ENCODE measurements at places on chromosomes 2 and 18.

DNA sequence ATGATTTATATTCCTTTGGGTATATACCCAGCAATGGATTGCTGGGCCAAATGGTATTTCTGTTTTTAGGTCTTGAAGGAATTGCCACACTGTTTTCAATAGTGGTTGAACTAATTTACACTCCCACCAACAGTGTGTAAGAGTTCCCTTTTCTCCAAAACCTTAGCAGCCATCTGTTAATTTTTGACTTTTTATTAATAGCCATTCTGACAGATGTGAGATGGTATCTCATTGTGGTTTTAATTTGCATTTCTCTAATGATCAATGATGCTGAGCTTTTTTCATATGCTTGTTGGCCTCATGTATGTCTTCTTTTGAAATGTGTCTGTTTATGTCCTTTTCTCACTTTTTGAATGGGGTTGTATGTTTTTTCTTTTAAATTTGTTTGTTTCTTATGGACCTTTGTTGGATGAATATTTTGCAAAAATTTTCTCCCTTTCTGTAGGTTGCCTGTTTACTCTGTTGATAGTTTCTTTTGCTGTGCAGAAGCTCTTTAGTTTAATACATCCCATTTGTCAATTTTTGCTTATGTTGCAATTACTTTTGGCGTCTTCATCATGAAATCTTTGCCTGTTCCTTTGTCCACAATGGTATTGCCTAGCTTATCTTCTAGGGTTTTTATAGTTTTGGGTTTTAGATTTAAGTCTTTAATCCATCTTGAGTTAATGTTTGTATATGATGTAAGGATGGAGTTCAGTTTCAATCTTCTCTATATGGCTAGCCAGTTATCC lies 119.7 kb upstream of the XIRP2 start:
- no peak for DNase-seq

DNA sequence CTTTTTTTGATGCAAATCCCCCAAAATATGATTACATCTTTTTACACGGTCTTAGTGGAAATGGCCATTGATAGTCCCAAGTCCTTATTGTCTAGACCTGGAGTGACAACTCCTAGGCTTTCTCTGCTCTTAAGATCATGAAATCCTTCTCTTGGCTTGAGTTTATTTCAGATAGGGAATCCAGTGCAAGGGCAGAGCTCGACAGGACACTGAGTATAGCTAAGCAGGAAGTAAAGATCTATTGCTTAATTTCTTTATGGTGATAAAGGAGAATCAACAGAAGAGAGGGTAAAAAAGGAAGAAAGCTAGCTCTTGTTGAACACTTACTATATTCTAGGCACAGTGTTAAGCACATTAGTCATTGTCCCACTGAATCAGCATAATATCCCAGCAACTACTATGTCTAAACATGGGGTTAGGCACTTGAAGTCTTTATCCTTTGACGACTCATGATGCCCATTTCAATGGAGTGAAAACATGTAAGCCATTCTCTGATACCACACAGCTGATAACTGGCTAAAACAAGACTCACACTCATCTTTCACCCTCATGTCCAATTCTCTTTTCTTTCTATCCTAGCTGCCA lies 74.1 kb upstream of the LRATD1 start:
- DNase-seq: no peak

DNA sequence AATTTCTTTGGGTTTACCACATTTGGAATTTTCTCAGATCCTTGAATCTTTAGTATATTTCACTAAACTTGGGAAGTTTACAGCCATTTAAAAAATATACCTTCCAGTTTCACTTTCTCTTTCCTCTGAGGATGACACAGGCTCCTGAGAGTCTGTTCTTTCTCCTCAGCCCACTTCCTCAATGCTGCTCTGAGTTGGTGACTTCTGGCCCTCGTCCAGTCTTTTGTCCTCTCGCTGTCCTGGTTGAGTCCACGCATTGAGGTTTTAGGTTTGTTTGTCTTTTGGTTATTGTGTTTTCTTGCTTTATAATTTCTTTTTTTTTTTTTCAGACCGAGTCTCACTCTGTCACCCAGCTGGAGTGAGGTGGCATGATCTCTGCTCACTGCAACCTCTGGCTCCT lies 40.7 kb upstream of the GALR1 start:
- peak; percentile 53 for DNase-seq

GRCh38 chr2:151470556-151470955 lies 60.9 kb downstream of the RIF1 start:
- no peak for DNase-seq

DNA sequence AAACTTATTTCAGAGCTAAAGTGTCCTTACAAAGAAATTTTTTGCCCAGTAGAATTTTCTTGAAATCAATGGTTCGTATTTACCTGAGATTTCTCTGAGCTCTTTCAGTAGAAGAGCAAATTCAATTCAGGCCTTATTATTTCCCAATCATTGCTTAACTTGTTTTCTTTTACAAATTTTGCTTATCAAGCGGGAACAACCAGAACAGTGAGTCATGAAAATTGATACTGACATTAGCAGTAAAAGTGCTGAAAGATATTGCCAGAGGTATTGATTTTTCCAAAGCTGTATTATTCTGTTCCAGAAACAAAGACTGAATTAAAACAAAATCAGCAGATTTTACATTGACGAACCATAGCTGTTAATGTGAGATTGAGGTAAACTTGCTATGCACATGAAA lies 10.1 kb upstream of the RIOK3 start:
- DNase-seq: no peak

DNA sequence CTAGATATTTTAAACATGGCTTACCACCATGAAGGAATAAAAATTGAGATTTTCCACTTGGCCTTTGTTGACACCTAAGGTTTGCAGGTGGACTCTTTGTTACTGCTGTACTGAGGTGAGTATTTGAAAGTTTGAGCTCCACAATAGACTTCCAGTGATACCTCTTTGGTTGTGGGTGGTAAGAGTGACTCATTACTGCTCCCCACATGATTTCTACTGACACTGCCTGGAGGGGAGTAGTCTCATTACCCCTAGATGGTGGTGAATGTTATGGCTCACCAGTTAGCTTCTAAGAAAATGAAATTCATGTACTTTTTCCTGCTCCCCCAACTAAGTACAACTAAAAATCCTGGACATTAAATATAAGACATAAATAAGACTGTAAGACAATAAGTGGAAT lies 1183.1 kb upstream of the TMEFF2 start:
- DNase-seq: no peak

GRCh38 chr2:73701968-73702665 lies 35.0 kb downstream of the TPRKB start:
- no peak for DNase-seq

- no peak for DNase-seq
Measured at GRCh38 chr2:104845946-104846785, 7.7 kb upstream of the POU3F3 start.

DNA sequence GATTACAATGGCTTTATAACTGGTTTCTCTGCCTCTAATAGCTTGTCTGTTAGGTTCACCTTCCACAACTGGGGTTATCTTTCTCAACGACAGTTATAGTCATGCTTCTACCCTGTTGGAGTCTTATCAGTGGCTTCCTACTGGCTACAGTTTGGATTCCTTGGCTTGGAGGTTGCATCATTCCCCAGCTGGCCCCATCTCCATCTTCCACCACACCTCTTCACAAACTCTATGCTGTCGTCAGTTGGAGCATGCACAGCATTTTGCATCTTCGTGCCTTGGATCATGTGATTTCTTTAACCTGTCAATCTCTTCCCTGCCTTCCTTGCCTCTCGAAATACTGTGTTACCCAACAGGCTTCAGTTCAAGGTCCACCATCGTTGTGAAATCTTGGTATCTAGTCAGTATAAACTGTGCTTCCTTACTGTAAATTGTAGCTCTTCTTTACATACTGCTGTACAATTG lies 316.3 kb upstream of the CXCR4 start:
- no peak for DNase-seq

- DNase-seq: no peak
Measured at GRCh38 chr2:105114551-105114950, 76.7 kb downstream of the MRPS9 start.

DNA sequence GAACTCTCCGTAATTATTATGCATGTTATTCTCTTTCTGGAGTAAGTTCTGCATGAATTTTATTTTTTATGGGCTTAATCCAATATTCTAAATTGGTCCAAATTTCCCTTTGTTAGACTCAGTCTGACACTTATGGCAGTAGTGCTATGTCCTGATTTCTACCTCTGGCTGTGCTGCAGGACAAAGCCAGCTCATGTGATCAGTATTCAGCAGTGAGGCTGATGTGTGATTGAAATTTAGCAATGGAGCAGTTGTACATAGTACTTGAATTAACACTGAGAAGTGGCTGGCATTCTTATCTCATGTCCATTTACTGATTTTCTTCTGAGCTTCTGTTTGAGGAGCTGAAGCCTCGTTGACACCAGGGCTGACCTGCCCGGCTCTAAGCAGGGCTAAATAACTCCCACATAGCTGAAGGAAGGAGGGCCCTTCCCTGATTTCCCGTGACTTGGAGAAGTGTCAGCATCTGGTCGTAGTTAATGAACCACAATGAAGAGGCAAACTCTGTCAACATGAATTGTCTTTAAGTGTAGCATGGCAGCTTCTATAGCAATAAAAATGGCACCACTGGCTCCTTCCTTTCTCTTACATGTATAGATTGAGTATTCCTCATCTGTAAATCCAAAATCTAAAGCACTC lies 159.0 kb upstream of the RASGRP3 start:
- DNase-seq: no peak

GRCh38 chr2:235219048-235219447 lies 267.2 kb downstream of the SH3BP4 start:
- no peak for DNase-seq

DNA sequence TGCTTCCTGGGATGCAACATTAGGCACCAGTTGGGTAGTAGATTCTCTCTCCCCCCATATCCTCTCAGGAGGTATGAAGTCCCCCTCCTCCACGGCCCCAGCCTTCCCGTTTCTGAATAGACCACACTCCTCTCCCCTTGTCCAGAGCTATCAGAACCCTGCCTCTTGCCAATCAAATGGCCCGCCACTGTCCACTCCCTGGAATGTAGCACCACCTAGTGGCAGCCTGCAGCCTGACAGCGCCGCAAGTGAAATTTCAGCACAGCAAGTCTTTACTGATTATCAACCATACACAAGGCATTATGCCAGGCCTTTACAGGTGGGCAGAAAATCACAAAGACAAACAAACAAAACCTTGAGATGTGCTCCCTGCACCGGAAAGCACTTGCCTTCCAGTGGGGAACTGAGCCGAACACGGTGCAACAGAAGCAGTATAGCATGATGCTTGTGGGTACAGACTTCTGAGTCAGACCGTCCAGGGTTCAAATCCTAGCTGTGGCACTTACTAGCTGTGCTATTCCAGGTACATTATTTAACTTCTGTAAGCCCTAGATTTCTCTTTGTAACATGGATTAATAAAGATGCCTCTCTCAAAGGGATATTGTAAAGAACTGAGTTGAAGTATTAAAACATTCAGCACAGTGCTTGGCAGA lies 174.0 kb downstream of the SMAD2 start:
- DNase-seq: no peak

- DNase-seq: no peak
Measured at GRCh38 chr2:155748131-155748530, 584.4 kb downstream of the NR4A2 start.

- no peak for DNase-seq
Measured at GRCh38 chr18:3211236-3211992, 8.4 kb downstream of the MYOM1 start.

- DNase-seq: no peak
Measured at GRCh38 chr2:174493549-174494331, 6.9 kb upstream of the GPR155 start.

GRCh38 chr2:120856421-120856862 lies 120.8 kb downstream of the GLI2 start:
- DNase-seq: no peak

DNA sequence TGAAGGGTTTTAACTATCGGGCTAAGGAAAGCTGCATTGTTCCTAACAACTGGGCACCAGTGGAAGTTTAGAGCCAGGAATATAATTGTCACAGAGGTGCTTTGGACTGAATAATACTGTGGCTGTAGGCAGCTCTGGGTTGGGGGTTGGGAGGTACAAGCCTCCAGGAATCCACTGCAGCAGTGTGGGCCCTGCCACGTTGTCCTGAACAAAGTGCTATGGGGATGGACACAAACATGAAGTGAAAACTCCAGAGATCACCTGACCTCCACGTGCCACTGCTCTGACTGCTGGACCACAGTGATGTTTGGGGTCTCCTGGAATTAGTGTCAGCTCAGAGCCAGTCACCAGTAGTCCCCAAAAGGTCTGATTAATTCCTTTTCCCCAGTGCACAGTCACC lies 110.9 kb downstream of the BCL2 start:
- no peak for DNase-seq

- DNase-seq: no peak
Measured at GRCh38 chr2:72011791-72012190, 135.9 kb downstream of the CYP26B1 start.

DNA sequence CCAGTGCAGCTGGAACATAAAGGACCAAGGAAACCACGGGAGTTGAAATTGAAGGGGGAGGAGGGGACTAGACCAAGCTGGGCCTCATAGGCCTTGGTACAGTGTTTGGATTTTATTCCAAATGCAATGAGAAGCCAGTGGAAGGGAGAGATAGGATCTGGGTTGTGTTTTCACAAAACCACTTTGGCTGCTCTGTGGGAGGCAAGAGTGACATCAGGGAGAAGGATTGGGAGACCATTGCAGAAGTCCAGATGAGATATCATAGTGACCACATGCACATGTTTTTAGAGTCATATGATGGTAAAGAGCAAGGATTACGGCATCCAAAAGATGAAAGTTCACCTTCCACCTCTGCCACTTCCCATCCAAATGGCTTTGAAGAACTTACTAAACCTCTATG lies 210.2 kb downstream of the PAX3 start:
- DNase-seq: no peak

GRCh38 chr2:203225423-203226039 lies 13.3 kb upstream of the CYP20A1 start:
- peak; percentile 26 for DNase-seq

DNA sequence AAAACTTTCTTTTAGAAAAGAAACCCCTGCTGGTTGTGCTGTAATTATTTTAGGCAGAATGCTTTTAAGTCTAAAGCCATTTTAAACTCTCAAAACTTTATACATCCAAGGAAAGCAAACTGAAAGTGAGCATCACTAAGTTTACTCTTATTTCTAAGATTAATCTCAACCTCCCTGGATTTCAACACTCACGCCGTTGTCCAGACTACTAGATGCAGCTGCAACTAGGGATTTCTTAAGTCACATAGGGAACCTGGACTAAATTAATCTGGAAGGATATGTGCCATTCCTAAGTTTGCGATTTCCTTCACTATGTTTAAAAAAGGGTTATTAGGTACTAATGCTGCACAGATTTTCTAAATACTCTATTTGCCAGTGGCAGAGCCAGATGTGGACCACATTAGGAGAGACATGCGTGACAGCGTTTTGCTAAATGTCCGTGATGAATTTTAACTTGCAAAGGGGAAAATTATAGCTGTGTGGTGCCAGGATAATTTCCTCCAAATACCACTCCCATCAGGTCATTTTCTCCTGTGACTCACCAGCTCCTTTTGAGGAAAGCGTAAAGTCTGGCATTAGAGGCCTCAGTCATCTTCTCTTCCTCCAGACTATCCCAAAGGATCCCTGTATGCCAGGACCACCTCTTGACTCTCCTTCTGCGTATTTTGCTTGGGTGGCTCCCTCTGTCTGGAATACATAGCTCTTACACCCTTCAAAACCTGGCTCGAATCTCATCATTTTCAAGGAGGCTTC lies 143.7 kb downstream of the ATL2 start:
- DNase-seq: no peak
